Activated CD4-positive, alpha-beta T cell treated with anti-CD3 and anti-CD28 coated beads, Interleukin-2, Interleukin-6, amounts not matched to agents 100 ng/mL and 50 ng/mL, durations not matched to agents 16 hours and 8 hours (primary cell): ENCODE measurements at places on chromosomes 16 and 17.

DNA sequence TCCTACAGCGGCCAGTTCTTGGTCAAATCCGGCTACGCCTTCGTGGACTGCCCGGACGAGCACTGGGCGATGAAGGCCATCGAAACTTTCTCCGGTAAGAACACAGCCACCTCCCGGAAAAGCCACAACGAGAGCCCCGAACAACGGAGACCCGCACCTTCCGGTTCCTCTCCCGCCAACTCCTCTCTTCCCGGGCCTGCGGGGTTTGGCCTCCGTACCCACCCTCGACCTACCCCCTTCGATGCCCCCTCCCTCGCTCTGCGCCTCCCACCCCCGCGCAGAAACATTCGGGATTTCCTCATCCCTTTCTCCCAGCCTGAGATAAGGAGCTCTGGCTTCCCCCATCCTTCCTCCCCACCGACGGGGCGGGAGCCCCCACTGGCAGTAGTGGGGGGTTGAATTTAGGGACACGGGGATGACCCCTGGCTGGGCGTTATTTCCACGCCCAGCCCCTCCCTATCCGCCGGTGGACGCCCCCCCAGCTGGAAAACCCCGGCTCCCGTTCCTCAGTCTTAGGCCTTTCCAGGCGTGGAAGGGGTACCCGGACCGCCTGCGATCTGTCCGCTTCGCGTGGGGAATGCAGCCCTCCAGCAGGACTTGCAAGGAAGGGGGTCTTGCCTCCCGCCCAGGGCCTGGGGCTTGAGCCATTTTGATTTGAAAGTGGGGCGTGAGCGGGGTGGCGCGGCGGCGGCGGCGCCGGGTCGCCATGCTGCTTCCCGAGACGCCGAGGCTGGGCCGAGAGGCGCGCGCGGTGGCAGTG lies 822 bp downstream of the IGF2BP1 start:
- DNase-seq, result no peak

DNA sequence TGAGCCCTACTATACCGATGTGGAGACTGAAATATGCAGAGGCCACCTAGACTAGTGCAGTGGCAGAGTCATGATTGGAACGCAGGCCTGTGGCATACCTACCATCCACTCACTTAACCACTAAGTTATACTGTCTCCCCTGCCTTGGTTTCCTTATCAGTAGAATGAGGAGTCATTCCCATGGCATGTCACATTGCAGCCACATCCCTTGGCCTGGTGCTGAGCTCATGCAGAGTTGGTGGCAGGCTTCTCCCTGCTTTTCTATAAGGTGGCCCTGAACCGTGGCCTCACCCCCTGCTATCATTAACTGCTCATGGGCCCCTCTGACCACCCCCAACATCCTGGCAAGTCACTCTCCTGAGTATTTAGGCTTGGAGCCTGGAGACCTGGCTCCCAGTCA lies 212.5 kb downstream of the KATNIP start:
- DNase-seq, result no peak

- no peak for DNase-seq
Observed at GRCh38 chr17:59121901-59122480, 15.3 kb upstream of the TRIM37 start.

DNA sequence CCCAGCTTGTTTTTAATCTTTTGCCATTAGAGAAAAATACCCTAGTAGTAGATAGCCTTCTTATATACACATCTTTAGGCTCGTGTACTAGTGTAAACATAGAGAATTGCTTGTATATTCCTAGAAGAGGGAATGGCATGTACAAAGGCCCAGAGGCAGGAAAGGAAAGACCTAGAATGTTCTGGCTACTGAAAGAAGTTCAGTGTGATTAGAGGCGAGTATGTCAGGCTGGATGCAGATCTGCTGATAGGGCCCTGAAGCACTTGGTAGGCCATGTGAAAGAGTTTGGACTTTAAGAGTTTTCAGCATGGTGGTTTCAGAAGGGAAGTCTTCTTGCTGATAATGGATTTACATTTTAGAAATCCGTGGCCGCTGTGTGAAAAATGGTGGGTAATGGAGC lies 17.4 kb downstream of the CTCF start:
- DNase-seq, result no peak

DNA sequence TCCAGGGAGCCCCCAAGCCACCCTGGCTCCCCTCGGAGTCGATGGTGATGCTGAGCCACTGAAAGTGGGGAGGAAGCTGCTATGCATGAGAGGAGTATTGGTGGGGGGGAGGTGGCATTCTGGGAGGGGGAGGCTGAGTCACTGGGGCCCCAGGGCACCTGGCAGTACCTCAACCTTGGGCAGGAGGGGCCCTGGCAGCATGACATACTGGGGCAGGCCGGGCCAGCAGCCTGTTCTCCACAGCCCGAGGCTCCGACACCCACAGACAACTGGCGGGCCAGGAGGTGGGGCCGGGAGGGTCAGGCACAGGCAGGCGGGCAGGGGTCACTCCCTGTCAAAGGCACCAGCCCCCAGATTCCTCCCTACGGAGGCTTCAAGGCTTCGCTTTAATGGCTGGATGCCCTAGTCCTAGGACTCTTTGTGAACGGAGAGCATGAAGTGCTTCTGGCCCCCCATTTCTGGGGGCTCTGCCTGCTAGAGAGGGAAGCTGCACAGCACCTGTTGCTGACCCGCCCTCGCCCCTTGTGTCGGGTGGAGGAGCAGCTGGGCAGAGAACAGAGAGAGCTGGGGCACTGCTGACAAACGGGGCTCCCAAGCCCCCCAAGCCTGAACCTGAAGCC lies 928 bp downstream of the CASKIN2 start:
- no peak for DNase-seq

DNA sequence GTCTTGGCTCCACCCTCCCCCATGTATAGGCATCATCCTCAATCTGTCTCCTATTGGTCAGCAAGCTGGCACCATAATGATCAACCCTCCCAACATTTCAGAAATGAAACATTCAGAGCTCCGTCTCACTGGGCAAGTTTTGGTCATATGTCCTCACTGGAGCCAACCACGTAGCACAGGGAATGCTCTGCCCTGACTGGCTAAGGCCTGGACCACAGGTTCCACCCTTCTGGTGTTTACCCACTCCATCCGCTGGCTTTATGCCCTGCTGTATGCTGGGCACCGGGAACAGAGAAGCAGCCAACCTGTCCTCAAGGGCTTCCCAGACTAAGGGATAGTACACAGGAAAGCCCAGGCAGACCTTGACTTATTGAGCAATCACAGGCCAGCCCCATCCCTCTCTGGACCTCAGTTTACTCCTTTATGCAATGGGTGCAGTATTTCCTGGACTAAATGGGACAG lies 20.5 kb downstream of the MYO15A start:
- no peak for DNase-seq

DNA sequence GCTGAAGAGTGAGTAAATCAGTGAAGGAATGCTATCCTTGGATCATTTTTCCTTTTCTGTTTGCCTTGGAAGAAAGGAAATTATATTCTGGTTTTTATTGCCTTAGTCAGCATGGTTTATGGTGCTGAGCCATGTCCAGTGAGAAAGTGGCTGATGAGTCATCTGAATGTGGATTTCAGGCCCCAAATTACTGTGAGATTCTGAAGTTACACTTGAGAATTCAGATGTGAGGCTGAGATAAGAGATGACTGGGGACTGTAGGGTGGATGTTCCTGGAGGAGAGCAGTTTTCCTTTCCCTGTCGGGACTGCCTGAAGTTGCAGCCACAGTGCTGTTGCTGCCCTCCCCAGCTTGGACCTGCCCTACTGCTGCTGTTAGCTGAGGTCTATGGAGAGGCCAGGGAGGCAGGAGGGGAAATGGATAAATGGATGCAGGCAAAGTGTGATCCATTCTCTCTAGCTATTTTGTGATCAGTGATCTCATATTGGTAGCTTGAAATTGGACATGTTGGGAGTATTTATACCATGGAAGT lies 4.2 kb upstream of the MAP3K14 start:
- peak; percentile 72 for DNase-seq

- no peak for DNase-seq
Observed at GRCh38 chr16:84177741-84178073, 9.2 kb downstream of the TAF1C start.

DNA sequence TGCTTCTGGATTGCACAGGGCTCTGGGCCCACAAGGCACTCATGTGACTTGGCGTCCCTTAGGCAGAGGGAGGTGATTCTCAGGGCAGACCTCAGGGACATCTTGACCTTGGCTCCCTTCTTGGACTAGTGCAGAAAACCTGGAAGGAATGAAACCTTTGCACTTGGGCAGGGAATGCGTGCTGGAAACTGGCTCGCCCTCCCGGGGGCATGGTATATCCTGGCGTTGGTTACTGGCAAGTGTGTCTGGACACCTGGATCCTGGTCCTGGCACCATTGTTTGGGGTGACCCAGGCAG lies 63.5 kb upstream of the LGALS9 start:
- DNase-seq, result no peak

GRCh38 chr16:28057949-28058348 lies 5.6 kb downstream of the GSG1L start:
- no peak for DNase-seq

DNA sequence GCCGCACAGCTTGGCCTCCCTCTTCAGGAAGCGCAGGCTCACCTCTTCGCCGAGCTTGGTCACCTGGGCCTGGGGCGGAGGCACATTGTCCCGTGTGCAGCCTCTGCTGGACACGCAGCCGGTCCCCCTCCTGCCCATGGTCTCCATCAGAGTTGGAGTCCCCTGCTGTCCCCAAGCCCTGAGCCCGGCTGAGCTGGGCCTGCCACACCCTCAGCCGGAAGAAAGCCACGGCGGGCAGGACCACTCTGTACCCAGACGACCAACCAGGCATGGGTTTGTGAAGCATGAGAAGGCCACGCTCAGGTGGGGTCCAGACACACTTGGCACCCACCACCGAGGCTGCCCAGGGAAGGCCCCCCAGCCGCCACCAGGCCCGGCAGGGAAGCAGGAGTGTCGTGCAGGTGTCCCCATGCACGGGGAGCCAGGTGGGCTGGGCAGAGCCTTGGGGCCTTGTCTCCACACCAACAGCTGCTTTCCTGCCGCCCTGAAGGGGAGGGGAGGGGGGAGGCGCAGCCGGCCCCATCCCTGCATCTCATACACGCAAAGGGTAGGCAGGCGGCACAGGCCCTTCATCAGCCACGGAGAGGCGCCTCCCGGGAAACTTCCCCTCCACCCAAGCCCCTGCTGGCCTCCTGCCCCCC lies 5.2 kb downstream of the CCDC154 start:
- DNase-seq, result no peak

GRCh38 chr16:56603589-56603988 lies 4.8 kb upstream of the MT2A start:
- DNase-seq, result no peak

DNA sequence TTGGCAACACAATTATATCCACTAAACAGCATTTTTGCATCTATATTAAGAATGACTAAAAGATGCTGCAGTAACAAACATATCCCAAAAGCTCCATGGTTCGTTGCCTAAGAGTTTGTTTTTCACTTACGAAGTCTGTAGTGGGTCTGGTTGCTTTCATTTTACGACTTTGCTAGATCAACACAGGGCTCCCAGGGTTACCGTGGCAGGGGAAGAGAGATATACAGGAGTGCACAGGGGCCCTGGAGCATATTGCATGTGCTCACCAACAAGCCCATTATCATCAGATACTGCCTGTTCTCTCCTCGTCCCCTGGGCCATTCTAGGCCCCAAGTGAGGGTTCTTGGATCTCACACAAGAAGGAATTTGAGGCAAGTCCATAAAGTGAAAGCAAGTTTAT lies 3.1 kb upstream of the MMP2 start:
- DNase-seq, result no peak

- no peak for DNase-seq
Observed at GRCh38 chr17:60493847-60494321, 32.2 kb downstream of the APPBP2 start.

DNA sequence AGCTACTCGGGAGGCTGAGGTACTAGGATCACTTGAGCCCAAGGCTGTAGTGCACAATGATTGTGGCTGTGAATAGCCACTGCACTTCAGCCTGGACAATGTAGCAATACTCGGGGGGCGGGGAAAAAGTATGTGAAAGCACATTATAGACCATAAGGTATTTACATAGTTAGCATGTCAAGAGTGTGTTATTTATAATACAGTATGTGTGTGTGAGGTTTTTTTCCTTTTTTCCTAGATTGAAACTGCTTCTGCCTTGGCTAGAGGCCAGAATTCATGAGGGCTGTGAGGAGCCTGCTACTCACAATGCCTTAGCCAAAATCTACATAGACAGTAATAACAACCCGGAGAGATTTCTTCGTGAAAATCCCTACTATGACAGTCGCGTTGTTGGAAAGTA lies 30.5 kb downstream of the PTRH2 start:
- DNase-seq, result no peak

- DNase-seq, result no peak
Observed at GRCh38 chr17:77927777-77928518, 30.6 kb upstream of the TNRC6C start.

DNA sequence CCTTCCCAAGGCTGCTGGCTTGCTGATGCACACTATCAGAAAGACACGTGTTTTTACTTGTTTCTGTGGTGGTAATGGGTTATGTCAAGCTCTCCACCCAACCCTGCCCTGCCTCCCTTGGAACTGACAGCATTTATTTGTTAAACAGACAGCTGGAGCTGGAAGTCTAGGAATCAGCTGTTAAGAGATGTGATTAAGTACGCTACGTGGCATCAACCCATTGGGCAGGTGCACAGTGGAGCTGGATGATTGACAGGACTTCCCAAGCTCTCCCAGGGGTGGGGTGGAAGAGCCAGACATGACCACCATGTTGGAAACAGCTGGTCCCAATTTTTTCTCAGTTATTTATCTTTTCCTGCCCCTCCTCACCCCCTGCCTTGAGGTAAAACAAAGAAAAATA lies 49.4 kb downstream of the ADAMTS18 start:
- DNase-seq, result no peak

- no peak for DNase-seq
Observed at GRCh38 chr17:38341035-38341721, 2.6 kb downstream of the GPR179 start.

DNA sequence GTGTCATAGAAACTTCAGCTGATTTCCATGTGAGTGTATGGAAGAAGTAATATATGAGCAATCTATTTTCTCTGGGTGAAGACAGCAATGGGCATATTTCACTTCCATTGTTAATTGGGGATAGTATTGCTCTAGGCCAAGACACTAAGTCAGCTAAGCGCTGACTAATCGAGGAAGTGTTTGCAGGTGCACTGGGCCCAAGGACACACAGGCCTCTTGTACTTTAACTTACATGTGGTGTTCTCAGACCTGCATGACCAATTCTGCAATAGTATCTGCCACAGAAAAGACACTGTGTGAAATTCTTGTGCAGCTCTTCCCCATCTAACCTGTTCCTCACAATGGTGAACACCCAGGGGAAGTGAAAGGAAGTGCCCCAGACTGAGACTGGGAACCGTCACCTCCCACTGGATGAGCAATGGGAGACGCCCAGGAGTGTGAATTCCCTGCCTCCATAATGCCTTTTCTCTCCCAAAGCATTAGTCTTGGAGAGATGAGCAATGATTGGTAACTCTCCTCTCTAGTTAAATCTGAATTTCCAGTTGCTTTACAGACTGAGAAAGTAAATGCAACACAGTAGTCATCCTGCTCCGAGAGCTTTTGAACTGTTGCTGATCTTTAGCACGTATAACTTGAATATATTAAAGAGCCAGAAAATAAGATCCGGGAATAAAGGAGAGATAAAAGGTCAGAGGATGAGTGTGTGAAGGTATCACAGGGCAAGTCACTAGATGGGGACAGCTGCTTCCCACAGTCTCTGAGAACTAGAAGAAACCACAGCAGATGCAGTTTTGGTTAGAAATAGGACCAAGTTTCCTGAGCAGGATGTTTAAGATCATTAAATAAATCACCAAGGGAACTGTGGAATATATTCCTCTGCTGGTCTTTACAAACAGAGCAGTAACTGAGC lies 82.6 kb downstream of the CDK5R1 start:
- DNase-seq, result no peak
